Heart right ventricle (tissue), 16 donors: ENCODE measurements at places on chromosomes 4 and X. TPM values are rescaled to one million over a fixed set of nuclear protein-coding genes. Genes with fewer than 3 reads are reported as not detected.

DNA sequence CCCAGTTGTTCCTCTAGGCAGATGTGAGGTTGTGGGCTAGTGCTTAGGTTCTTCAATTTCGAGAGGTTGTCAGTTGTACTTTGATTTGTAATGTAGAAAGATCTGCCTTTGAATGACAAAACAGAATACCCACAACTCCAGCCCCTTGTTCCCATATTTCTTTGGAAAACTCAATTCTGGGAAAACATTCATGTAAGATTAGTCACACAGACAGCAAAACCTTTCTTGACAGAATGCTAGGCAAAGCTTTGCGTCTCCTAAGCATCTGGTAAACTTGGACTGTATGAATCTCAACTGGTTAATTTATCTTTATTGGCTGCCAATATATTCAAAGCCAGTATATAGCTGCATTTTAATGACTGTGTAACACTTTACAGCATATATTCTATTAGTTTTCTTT lies 34.9 kb downstream of the NOCT start:
- H3K4me3 ChIP-seq, result no peak overlapping the region
- no peak for DNase-seq
- H3K27ac ChIP-seq, result no peak overlapping the region

GRCh38 chrX:68748030-68748429 lies 80.8 kb upstream of the EFNB1 start:
- no peak overlapping the region for H3K27ac ChIP-seq
- no peaks in the 10 kb centered on the region for H3K27me3 ChIP-seq
- H3K4me3 ChIP-seq, result no peak overlapping the region

The SUPT20HL2 gene
- not detected for total RNA-seq

DNA sequence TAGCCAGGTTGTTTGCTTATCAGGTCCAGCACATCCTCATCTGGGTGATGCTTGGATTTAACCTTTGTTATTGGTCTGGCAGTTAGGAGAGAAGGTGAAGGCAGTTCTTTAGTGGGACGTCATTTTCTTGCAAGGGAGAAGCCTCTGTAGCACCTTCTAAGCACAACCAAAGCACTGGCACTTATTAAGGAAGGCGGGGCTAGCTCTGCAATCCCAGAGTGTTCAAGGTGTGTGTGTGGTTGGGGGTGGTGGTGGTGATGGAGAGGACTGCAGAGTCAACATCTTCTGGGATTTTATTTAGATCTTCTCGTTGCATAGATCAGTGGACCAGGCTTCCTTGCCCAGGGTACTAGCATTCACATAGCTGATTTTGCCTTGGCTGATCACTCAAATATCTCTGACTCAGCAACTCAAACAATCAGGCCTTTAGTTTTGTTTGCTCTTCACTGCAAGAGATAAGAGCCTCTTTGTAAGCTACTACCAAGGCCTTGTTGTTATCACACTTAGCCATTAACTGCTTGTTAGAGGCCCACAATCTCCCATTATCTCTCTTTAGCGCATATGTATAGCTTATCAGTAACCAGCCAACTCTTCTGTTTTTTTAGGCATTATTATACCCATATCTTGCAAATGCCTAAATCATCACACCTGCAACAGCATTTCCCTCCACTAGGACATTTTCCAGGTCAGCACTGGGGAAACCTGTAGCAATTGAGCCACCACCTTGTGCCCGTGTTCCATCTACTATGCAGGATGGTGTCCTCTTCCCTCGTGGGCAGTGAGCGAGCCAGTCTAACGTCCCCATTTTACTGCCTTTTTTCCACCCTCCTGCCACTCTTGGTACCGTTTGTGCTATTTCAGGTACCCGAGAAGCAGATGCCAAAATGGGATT lies 36.5 kb upstream of the LINC00632 start:
- no peaks in the 10 kb centered on the region for H3K4me1 ChIP-seq

The NHS gene
- total RNA-seq, result 1.2 TPM

The SLC4A4 gene
- 12.3 TPM for total RNA-seq

The ITIH6 gene
- not detected for total RNA-seq

GRCh38 chrX:9747644-9748043 lies 18.0 kb downstream of the GPR143 start:
- peaks cover 4% of the 10 kb centered on the region for H3K4me1 ChIP-seq
- DNase-seq, result no peak

GRCh38 chr4:106473515-106473914 lies 104.9 kb upstream of the GIMD1 start:
- DNase-seq, result no peak
- peaks cover 9% of the 10 kb centered on the region for H3K27me3 ChIP-seq
- no peak overlapping the region for H3K27ac ChIP-seq
- no peak overlapping the region for H3K4me3 ChIP-seq
- no peaks in the 10 kb centered on the region for H3K36me3 ChIP-seq

GRCh38 chr4:74376888-74377483 lies 12.0 kb downstream of the EREG start:
- H3K27ac ChIP-seq, result no peak overlapping the region
- H3K27me3 ChIP-seq, result no peaks in the 10 kb centered on the region
- H3K36me3 ChIP-seq, result no peaks in the 10 kb centered on the region
- no peak overlapping the region for H3K4me3 ChIP-seq

- H3K4me1 ChIP-seq, result no peaks in the 10 kb centered on the region
- no peak overlapping the region for H3K4me3 ChIP-seq
- H3K27ac ChIP-seq, result no peak overlapping the region
- H3K36me3 ChIP-seq, result no peaks in the 10 kb centered on the region
Observed at GRCh38 chr4:184850431-184851199, 24.8 kb upstream of the ACSL1 start.

GRCh38 chrX:106905064-106905708 lies 2.0 kb upstream of the RIPPLY1 start:
- no peak overlapping the region for H3K27ac ChIP-seq
- H3K4me1 ChIP-seq, result no peaks in the 10 kb centered on the region
- no peak overlapping the region for H3K4me3 ChIP-seq
- no peaks in the 10 kb centered on the region for H3K27me3 ChIP-seq
- DNase-seq, result no peak

GRCh38 chrX:8820910-8821527 lies 19.8 kb upstream of the FAM9A start:
- DNase-seq, result no peak
- no peaks in the 10 kb centered on the region for H3K27me3 ChIP-seq
- H3K4me3 ChIP-seq, result no peak overlapping the region

DNA sequence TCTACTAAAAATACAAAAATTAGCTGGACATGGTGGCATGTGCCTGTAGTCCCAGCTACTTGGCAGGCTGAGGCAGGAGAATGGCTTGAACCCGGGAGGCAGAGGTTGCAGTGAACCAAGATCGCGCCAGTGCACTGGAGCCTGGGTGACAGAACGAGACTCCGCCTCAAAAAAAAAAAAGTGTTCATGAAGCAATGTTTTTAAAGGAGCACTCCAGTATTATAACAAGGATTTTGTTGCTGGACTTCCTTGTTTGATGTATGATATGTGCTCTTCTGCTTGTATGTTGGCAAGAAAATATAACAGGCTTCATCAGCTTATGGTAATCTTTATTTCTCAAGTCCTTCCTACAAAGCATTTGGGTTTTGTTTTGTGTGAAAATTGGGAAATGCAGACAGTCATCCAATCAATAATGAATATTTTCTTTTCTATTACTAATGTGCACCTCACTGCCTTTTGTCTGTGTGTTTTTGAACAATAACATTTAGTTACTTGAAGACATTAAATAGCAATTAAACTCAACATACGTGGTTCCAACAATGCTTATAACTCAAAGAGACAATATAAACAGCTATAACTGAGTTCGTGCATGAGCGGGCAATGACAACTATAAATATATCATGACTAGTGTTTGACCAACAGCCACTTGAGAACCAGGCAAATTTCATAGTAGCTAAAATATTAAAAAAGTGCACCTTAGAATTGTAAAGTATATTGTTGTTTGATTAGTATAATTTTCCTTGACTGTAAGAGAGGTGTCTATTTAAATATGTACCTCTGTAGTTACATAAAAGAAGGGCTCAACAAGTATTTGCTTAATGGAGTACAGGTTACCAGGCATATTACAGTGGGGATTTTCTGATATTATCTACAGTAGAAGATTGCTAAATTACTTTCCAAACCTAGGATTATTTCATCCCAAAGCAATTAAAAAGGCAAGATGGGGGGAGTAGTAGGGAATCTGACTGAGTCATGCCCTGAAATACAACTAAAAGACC lies 210.7 kb downstream of the PPP3CA start:
- no peak for DNase-seq
- no peak overlapping the region for H3K27ac ChIP-seq
- H3K36me3 ChIP-seq, result no peaks in the 10 kb centered on the region
- no peak overlapping the region for H3K4me3 ChIP-seq
- no peaks in the 10 kb centered on the region for H3K27me3 ChIP-seq
- no peaks in the 10 kb centered on the region for H3K4me1 ChIP-seq

GRCh38 chrX:7261672-7262332 lies 113.8 kb upstream of the PUDP start:
- no peaks in the 10 kb centered on the region for H3K27me3 ChIP-seq
- no peak overlapping the region for H3K4me3 ChIP-seq
- H3K4me1 ChIP-seq, result no peaks in the 10 kb centered on the region
- H3K36me3 ChIP-seq, result no peaks in the 10 kb centered on the region
- DNase-seq, result no peak

The PDZD4 gene
- 2.2 TPM for total RNA-seq

- no peaks in the 10 kb centered on the region for H3K36me3 ChIP-seq
- H3K27me3 ChIP-seq, result no peaks in the 10 kb centered on the region
- H3K4me1 ChIP-seq, result peaks cover 9% of the 10 kb centered on the region
- H3K4me3 ChIP-seq, result no peak overlapping the region
- no peak for DNase-seq
Observed at GRCh38 chrX:31708116-31708515, 636.3 kb upstream of the FTHL17 start.

The PCDH11X gene
- 0.13 TPM for total RNA-seq

DNA sequence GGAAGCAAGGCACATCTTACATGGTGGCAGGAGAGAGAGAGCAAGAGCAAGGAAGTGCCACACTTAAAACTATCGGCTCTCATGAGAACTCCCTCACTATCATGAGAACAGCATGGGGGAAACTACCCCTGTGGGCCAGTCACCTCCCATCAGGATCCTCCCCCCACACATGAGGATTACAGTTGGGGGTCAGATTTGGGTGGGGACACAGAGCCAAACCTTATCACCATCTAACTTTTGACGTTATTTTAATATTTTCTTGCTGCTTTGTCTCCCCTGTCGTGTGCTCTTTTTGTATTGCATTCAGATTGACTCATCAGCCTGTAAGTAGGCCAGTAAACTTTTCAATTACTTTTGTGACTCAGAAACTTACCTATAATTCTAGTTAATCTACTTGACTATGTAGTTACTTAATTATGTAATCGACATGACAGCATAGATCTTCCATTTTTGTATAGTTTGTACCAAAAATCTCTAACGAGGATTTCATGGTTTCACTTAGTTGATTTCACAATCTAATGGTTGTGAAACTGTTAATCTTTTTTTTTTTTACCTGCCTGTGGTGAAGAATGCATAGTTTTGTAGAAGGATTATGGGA lies 18.3 kb downstream of the STIM2 start:
- DNase-seq, result no peak
- H3K27me3 ChIP-seq, result no peaks in the 10 kb centered on the region
- H3K36me3 ChIP-seq, result no peaks in the 10 kb centered on the region
- H3K4me1 ChIP-seq, result peaks cover 4% of the 10 kb centered on the region

DNA sequence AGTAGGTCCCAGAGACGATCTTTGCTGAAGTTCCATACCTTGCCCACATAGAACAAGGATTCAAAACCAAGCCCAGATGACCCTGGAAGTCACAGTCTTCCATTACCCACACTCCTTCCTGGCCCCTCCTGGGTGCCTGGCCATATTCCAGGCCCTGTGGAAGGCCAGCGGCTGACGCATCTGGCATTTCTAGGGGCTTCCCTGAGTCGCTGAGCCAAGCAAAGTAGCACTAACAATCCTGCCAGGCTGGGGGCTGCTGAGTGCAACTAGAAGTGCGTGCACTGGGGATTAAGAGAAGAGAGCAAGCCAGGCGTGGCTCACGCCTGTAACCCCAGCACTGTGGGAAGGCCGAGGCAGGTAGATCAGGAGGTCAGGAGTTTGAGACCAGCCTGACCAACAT lies 175.2 kb upstream of the CPEB2 start:
- no peak for DNase-seq
- no peaks in the 10 kb centered on the region for H3K4me1 ChIP-seq

DNA sequence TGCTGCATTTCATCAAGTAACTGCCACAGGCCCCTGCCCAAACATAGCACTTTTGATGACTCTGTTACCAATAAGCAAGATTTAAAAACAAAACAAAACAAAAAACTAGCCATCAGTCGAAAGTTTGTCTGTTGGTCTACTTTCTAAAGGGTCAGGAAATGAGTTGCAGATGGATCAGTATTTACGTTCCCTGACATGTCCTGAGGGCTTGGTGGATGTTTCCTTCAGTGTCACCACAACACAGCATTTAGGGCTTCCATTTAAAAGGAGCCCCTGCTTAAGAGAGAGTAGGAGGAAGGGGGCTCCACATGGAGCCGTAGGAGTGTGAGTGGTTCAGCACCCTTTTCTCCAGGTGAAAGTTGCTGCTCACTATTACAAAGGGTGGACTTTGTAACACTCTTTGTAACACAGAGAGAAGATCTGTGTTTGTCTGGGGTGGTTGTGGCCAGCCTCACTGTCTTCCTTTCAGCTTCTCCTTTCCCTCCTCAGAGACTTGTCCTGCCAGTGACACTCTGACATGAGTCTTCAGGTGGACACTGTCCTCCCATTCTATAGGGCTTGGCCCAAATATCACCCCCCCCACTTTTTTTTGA lies 167.5 kb upstream of the PDE5A start:
- H3K4me3 ChIP-seq, result no peak overlapping the region
- DNase-seq, result no peak
- no peak overlapping the region for H3K27ac ChIP-seq
- H3K4me1 ChIP-seq, result no peaks in the 10 kb centered on the region
- no peaks in the 10 kb centered on the region for H3K27me3 ChIP-seq
- no peaks in the 10 kb centered on the region for H3K36me3 ChIP-seq

DNA sequence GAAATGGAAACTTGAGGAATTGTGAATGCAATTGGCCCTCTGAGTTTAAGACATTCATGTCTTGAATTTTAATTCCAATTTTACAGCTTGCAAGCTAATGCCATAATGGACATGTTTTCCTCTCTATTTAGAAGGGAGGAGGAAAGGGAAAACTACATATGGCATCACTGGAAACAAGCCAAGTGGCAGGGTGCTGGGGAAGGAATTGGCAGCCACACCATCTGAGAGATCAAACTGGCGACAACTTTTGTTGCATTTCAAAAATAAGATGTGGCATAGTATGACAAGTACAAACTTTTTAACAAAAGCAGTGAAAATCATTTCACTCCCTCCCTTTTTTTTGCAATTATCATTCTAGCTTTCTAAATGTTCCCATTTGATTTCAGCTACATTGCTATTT lies 615.6 kb downstream of the CENPC start:
- DNase-seq, result no peak
- no peaks in the 10 kb centered on the region for H3K27me3 ChIP-seq
- H3K36me3 ChIP-seq, result no peaks in the 10 kb centered on the region
- H3K4me1 ChIP-seq, result no peaks in the 10 kb centered on the region
- H3K4me3 ChIP-seq, result no peak overlapping the region

GRCh38 chrX:120794525-120794975 lies 81.1 kb downstream of the CT47B1 start:
- no peaks in the 10 kb centered on the region for H3K36me3 ChIP-seq
- no peak overlapping the region for H3K4me3 ChIP-seq
- no peak overlapping the region for H3K27ac ChIP-seq
- DNase-seq, result peak; percentile 4
- H3K4me1 ChIP-seq, result peaks cover 17% of the 10 kb centered on the region
